ENCODE measurements at places on chromosomes 4 and X.

GRCh38 chr4:169251291-169252235 lies 19.2 kb downstream of the SH3RF1 start:
- no peak for DNase-seq

DNA sequence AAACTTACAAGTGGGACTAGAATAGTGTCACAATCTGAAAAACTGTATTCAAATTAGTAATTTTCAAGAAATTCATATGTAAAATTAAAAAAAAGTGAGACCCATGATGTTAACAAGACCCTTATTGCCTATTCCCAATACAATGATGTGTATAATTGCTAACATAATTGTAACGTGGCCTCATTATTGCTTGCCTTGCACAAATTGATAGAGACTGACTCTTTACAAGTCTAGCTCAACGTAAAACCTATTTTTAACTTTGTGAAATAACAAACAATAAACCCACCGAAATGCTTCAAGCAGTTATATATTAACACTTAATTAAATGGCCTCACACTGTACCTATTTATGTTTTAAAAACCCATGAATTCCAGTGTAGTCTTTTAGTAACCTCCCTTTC lies 312.5 kb downstream of the DACH2 start:
- DNase-seq: no peak

GRCh38 chr4:105496899-105497298 lies 23.0 kb upstream of the PPA2 start:
- no peak for DNase-seq

GRCh38 chrX:118865231-118865630 lies 41.6 kb downstream of the ZCCHC12 start:
- no peak for DNase-seq

- no peak for DNase-seq
Observed at GRCh38 chr4:54234497-54235205, 5.6 kb downstream of the PDGFRA start.
